ENCODE measurements at places on chromosomes 11 and 22. TPM values are rescaled to one million over a fixed set of nuclear protein-coding genes. Genes with fewer than 3 reads are reported as not detected.

GRCh38 chr11:2931771-2932738 lies 2.8 kb upstream of the PHLDA2 start:
- DNase-seq: no peak

DNA sequence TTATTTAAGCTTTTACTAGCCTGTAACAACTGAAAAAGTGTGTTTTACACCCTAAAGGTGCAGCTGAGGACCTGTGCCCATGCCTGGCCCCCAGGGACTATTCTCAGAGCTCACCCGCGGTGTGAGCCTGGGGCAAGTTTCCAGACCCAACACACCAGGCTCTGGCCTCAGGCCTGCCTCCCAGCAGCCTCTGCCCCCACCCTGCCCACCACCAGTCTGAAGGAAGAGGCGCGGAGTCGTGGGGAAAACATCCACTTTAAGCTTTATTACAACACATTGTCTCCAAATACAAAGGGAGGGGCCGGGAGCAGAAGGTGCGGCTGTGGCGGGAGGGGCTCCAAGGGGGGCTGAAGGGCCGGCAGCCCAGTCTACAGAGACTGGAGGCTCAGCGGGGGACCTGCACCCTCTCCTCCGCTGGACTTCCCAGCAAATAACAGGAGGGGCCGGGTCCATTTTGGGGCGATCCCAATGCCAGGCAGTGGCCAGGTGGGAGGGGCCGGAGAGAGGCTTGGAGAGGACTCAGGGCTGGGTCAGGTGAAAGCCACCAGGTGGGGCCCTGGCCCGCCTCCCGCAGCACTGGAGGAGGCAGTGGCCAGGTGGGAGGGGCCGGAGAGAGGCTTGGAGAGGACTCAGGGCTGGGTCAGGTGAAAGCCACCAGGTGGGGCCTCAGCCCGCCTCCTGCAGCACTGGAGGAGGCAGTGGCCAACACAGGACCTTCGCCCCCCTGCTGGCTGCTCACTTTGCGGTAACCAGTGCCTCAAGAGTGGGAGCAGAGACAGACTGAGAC lies 18.1 kb downstream of the DUSP8 start:
- peak; percentile 83 for DNase-seq

DNA sequence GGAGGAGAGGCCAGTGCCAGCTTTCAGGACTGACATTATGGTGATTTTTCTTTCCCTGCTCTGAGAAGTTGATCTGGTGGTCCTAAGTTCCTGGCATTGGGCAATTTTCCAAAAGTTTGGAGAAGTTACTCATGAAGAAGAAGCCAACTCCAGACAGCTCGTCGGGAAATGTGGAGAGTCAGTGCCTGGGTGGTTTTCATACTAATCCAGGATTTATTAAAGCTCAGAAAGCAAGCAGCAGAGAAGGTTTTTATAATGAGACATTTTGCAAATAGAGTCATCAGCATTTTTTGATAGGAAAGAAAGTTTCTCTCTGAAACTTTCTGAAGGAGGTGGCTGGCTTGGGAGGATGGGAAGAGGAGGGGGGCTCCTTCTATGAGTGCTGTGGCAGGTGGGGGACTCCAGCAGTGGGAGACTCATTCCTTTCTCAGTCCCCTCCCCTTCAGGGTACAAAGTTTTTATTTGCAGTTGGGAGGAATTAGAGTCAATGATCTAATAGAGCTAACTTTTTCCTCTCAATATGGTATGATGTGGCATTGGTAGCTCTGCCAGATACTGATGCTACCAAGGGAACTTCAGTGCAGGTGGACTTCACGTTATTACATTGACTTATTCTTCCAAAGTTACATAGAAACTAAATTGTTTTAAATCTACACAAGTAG lies 55.4 kb downstream of the LIF start:
- no peak for DNase-seq

The SLC22A8 gene
- not detected for total RNA-seq

DNA sequence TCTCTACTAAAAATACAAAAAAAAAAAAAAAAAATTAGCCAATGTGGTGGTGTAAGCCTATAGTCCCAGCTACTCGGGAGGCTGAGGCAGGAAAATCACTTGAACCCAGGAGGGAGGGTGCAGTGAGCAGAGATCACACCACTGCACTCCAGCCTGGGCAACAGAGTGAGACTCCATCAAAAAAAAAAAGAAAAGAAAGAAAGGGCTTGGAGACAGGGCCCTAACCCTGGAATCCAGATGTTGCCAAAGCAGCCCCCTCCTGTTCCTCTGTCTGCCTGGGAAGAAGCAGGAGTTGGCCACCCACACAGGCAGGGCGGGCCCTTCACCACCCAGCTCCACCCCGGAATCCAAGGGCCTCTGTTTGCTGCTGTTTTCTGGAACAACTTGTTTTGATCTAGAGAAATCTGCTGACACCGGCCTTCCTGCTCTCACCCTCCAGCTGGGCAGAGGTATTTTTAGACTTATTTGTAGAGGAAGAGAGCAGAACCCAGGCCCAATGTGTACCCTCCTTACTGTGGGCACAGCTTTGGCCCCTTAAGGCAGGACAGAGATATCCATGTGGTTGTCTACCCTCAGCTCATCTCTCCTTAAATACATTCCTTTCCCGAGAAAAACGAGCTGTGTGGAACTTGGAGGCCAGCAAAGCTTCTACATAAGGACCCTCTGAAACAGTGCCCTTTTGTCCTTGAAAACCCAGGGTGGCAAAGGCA lies 2.7 kb upstream of the NEAT1 start:
- DNase-seq: peak; percentile 89

DNA sequence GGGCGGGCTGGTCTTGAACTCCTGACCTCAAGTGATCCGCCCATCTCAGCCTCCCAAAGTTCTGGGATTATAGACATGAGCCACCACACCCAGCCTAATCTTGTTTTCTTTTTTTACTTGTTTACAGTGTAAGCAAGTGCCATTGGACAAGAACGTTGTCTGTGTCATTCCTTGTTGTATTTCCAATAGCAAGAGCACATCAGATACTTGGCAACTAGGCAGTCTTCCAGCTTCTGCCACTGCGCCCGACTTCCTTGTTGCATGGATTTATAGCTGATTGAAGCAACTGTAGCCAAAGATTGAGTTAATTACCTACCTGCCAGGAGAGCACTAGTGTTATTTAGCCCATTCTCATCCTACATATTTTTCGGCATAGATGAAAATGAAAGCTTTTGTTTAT lies 3.1 kb upstream of the SGSM3 start:
- no peak for DNase-seq

GRCh38 chr22:46439576-46440465 lies 97.6 kb downstream of the CELSR1 start:
- DNase-seq: no peak

- DNase-seq: no peak
Observed at GRCh38 chr11:69922015-69922595, 102.9 kb upstream of the FGF3 start.

DNA sequence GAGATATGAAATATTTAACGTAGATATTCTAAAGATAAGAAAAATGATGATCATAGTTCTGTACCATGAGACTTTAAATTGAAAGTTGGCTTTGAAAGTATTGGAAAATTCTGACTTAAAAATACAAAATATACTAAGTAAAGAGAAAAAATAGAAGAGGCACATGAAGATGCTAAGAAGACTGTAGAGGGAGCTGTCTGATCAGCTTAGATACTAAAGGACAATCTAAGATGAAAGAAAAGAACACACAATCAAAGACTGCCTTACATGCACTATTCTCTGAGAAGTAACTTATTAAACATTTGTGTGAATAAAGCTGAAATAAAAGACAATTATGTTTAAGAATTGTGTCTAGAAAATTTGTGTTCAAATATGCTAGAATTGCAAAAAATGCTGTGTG lies 55.1 kb downstream of the RBMXL2 start:
- no peak for DNase-seq

GRCh38 chr22:41538583-41538982 lies 5.7 kb downstream of the POLR3H start:
- no peak for DNase-seq

DNA sequence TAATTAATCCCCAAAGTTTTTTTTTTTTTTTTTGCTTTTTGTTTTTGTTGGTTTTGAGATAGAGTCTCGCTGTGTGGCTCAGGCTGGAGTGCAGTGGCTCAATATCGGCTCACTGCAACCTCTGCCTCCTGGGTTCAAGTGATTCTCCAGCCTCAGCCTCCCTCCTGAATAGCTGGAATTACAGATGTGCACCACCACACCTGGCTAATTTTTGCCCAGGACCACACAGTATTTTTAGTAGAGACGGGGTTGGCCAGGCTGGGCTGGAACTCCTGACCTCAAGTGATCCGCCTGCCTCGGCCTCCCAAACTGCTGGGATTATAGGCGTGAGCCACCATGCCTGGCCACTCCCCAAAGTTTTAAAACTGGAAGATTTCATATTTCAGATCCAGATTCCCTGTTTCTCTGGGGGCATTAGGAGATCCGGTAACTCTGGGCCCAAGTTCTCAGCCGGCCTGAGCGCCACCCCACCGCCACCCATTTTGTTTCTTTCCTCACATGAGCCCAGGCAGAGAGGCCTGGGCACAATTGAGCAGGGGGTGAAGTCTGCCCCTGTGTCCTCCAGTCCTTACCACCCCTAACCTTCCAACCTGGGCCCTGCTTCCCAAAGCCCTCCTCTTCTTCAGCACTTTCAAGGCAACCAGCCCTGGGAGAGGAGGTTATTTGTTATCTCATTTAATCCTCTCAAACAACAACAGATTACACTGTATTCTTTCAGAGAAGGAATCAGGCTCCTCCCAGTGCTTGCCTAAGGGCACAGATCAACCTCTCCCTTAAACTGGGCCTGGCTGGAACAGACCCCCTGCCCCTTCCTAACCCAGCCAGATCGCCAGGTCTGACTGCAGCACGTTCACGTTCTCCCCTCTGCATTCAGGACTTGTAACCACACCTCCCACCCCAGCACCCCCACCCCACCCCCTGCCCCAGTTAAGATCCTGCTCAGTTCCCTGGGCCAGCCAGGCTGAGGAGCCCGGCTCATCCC lies 1.9 kb upstream of the CSNK1E start:
- no peak for DNase-seq

The SELENOM gene
- not detected for total RNA-seq

Measured in Calu3 (cell line).